GM06990 (cell line): ENCODE measurements at places on chromosomes 1 and 21.

GRCh38 chr1:200887036-200887435 lies 7.7 kb upstream of the INAVA start:
- no peak for DNase-seq

DNA sequence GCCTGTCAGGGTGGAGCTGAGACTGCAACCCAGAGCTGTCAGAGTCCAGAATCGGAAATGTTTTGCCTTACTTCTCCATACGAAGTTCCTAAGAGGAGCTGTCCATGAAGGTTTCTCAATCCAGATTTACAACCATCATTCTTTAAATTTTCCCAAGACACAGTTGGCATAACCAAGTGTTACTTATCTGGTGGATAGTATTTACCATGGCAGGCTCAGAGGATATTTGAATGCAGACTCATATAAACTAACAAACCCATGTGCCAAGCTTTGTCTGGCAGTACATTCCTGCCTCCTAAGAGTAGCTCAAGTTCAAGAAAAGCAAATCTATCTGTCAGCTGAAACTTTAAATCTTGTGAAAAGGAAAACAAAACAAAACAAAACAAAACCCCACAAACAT lies 267.9 kb downstream of the ZNF326 start:
- no peak for DNase-seq

GRCh38 chr21:46071082-46071481 lies 26.8 kb upstream of the COL6A2 start:
- DNase-seq: no peak

- DNase-seq: peak; percentile 25
These were observed 29.9 kb upstream of the SAMD13 start for GRCh38 chr1:84271441-84272151.

DNA sequence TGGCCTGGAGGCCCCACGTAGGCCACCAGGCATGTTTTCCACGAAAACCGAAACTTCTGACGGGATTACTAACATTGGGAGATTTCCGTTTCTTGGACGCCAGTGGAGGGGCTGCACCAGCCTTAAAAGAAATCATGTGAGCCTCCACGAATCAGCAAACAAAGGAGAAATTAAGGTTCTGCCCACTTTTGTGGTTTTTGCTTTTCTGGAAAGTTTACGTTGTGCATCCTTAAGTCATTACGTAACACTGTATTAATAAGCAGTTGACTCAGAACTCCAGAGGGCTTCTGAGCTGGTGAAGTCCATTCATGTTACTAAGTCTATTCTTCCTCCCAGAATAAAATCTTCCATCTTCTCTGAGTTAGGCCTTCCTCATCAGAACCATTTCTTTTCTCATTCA lies 168.5 kb downstream of the PSMG1 start:
- DNase-seq: no peak

GRCh38 chr1:206907304-206907991 lies 10.2 kb downstream of the IL24 start:
- no peak for DNase-seq

DNA sequence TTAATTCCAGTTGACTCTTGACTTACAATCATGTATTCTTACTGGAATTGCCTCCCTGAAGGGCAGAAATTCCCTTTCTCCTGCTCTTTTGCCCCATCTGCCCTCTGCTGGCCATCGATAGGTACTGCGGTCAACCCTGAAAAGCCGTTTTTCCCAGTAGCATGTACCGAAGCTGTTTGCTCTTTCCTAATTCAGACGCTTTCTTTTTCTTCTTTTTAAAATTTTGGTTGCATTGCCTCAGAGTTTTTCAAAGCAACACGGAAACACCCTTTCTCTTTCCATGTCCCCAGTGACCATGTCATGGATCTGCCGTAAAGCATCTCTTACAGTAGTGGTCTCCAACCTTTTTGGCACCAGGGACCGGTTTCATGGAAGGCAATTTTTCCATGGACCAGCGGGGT lies 164.2 kb upstream of the C1orf21 start:
- no peak for DNase-seq

- peak; percentile 79 for DNase-seq
These were observed 1.9 kb downstream of the CSMD2 start for GRCh38 chr1:34162852-34163766.

DNA sequence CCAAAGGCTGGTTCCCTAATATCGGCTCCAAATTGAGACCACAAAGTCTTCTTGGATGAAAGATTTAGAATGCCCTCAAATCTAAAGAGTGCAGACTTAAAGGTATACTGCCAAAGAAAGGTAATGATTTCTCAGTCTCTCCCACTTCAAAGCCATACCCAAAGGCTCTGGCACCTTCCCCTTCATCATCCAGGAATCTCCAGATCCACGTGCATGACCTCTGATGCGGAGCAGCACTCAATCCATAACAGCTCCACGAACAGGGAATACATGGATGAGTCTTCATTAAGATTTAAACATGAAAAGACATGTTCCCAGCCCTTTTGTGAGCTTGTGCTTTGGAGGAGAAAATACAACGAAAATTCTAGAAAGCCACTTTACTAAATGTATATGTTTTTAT lies 453.9 kb downstream of the DSCAM start:
- no peak for DNase-seq

GRCh38 chr1:11280719-11281376 lies 7.8 kb downstream of the UBIAD1 start:
- DNase-seq: no peak

DNA sequence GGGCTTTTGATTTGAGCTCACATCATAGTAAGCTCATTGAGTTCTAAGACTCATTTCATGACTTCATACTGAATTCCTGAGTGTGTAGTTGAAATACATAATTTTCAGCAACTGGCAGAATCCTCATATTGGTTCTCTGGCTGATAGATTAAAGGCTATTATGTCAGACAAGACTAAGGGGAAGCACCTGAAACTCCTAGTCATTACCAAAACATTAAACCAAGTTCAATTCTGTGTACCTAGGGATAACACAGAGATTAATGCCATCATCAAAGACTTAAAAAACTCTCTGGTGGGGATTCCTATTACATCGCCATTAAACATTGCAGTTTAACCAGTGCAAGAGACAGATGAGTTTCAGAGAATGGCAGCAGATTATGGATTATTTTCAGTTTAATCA lies 339.1 kb downstream of the PTPRC start:
- peak; percentile 9 for DNase-seq

DNA sequence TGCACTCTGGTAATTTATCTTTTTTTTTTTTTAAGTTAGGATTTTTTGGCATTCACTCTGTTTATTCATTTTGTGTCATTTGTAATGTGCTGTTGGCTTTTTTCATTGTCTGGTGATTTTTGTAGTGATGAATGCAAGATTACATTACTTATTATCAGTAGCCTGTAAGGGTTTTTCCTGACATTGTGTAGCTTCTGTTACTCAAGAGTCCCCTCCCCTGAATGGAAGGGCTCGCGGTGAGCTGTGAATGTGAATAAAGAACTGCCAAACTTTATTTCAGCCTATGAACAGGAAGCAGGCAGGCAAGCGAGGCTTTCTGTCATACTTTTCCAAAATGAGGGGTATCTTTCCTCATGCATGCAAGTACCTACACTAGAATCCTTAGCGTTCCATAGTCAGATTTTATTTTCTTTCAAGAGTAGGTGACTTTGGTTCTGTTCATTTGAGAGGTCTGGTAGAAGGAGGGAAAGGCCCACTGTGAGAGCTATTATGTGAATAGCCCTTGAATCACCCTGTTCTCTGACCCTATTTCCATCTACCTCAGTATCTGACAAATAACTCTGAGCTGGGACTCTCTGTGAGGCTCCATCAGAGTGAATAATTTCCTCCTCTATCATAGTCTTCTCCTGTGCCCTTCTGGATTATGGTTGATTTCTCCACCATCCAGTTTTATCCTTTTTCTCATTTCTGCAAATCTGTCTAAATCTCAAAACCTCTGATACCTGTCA lies 114.0 kb downstream of the CD247 start:
- no peak for DNase-seq

GRCh38 chr1:16986962-16987361 lies 6.5 kb upstream of the MFAP2 start:
- DNase-seq: no peak

DNA sequence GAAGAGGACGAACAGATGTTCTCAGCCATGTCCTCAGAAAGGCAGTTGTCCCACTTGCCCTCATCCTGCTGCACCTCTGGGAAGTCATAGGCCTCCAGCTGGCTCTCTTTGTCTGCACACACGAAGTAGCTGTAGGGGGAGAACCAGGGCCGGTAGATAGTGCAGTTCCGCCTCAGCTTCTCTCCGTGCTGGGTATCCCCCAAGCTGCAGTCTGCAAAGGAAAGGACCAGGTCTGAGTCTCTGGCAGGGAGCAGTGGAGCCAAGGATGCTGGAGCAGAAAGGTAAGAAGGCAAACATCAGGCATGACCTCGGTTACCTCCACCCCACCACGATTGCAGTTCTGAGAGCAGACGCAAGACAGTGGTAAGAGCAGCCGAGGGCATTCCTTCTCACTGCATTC lies 2.2 kb downstream of the SPATA46 start:
- DNase-seq: no peak

DNA sequence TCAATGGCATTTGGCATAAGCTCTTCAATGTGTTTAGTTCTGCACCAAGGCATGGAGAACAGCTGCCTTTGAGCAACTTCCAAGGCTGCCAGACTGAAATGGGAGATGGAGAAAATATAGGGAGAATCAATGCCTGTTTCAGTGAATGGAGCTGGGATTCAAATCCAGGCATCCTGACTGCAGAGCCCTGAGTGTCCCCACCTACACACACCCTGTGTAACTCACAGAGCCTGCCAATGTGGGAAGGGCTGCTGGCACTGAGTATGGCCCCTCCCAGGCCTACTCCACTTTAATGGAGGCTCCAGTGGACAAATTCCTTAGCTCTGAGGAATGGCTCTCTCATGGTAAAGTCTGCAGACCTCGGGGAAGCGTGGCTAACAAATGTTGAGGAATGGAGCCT lies 145.6 kb upstream of the TNR start:
- no peak for DNase-seq

DNA sequence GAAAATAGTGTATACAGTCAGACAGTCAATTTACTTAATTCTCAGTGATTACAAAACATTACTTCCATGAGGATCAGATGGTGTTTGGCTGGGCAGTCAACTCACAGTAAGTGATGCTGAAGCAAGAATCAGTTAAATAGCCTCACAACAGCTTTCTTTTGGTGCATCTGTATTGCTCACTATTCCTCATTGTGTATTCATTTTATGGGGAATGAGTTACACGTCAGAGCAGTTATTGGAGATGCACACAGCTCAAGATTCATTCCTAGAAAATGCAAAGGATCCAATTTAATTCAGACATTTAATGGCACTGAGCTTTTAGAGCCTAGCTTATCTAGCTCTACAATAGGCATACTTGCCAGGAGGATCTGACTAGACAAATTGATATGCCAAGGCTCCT lies 150.6 kb downstream of the HS2ST1 start:
- DNase-seq: no peak

- no peak for DNase-seq
These were observed 33.0 kb upstream of the S100A7 start for GRCh38 chr1:153493343-153493960.

DNA sequence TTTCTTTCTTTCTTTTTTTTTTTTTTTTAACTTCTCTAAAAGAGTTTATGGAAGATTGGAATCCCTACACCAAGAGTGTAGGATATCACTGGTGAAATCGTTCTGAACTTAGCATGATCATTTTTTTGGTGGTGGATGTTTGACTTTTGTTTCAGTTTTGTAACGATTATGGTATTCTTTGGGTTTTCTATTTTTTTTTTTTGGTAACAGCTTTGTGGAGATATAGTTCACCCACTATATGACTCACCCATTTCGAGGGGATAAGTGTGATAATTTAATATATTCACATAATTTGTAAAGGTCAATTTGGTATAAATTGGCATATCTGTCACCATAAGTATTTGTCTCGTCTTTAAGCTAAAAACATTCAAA lies 29.2 kb downstream of the AGPAT3 start:
- no peak for DNase-seq

GRCh38 chr1:10022656-10023055 lies 10.1 kb upstream of the UBE4B start:
- no peak for DNase-seq

DNA sequence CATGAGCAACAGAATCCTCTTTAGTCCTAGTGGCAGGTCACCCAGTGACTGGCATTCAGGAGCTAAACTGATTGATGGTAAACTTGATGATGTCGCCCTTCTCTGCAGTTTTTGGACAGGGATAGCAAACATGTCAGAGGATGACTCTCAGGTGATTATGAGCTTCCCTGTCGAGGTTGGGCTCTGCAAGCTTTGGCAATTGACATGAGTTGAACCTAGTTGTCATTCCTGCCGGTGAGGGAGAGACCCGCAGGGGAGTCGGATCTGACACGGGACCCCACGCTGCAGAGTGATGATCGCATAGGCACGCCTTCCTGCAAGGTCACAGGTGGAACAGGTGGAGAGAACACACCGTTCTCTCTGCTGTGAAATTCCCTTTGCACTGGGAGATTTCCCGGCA lies 438.0 kb upstream of the VAMP3 start:
- no peak for DNase-seq

DNA sequence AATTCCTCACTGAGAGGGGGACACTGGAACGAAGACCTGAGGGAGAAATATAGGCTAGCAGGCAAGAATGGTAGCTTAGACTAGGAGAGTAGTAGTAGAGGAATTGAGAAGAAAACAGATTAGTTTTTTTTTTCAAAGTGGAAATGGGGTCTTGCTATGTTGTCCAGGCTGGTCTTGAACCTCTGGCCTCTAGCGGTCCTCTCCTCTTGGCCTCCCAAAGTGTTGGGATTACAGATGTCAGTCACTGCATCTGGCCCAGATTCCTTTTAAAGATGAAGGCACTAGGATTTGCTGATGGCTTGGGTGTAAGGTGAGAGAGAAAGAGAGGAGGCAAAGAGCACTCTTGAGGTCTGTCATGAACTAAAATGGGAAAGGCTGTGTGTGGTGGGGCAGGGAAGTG lies 30.1 kb downstream of the NFASC start:
- DNase-seq: no peak

DNA sequence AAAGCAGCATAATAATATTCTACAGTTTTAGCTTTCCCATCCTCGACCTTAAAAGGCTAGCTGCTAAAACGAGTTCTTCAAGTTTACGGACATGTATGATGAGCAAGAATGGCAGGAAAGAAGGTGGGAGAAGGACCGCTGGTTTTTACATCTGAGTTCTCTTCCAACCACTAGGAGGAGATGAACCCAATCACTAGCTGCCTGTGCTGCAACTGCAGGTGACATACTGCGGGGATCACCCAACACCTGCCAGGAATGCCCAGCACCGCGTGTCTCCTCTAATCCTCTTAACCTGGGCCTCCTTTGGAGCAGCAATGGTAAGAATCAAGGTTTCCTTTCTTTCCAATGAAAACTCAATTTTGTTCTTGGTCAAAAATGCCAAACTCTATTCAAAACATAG lies 23.5 kb downstream of the TOR3A start:
- no peak for DNase-seq

- DNase-seq: no peak
These were observed 22.0 kb downstream of the THAP3 start for GRCh38 chr1:6646499-6647148.

DNA sequence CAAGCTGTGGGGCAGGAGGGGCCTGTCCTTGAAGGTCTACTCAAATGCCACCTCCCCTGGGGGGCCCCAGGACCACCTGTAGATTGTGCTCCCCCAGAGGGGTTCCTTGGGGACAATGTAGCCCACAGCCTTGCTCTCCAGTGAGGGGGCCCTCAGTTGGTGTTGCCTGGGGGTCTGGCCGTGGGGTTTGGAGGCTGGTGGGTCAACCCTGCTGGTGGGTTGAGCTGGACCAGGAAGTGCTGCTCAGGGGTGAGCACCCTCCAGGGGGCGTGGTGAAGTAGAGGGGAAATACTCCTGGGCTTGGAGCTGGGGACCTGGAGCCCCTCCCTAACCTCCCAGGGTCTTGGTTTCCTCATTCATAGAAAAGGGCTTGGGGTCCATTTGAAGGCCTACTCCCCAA lies 143.6 kb upstream of the WNT4 start:
- DNase-seq: no peak
